Activated CD4-positive, alpha-beta T cell treated with anti-CD3 and anti-CD28 coated beads, Interleukin-2, Interleukin-4, amounts not matched to agents 100 ng/mL and 50 ng/mL, durations not matched to agents 16 hours and 8 hours (primary cell): ENCODE measurements at places on chromosomes 12 and 14.
A peak's percentile ranks its signal among the peaks of the same experiment; 100 is the strongest.

GRCh38 chr14:36021030-36021422 lies 155.5 kb downstream of the PTCSC3 start:
- peak; percentile 43 for DNase-seq

- no peak for DNase-seq
Observed at GRCh38 chr12:29212682-29213403, 63.8 kb downstream of the FAR2 start.

DNA sequence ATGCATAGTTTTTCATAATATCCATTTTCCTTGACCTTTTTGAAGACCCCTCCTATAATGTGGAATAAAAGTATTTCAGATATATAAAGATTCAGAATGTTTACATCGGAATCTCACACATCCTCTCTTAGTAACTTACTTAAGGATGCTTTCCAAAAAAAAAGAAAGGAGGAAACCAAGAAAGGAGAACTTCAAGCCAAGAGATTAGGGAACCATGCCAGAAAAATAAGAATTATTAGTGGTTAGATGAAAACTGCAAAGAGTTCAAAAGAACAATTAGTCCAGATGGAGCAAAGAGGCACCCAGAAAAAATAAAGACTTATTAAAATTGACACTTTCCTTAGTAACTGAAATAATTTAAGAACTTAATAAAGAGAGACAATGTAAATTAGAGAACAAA lies 179.2 kb downstream of the DUSP6 start:
- no peak for DNase-seq

DNA sequence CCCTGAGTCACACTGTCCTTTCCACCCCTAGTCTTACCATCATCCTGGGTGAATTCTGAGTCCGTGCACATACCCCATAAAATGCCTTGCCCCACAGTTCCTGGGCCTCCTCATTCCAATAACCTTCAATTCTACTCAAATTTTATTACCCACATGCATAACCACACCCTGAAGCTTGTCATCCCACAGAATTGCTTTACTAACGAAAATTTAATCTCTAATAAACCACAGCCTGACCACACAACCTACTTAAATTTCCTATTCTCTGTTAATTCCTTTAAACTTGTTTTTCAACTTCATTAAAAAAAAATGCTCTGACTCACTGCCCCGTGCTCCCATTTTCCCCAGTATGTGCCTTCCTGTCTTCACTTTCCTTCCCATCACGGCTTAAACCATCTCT lies 205.9 kb downstream of the PHLDA1 start:
- no peak for DNase-seq

- DNase-seq: no peak
Observed at GRCh38 chr12:100184549-100185145, 16.0 kb upstream of the ACTR6 start.

- no peak for DNase-seq
Observed at GRCh38 chr14:76331328-76332011, 44.5 kb upstream of the ESRRB start.

DNA sequence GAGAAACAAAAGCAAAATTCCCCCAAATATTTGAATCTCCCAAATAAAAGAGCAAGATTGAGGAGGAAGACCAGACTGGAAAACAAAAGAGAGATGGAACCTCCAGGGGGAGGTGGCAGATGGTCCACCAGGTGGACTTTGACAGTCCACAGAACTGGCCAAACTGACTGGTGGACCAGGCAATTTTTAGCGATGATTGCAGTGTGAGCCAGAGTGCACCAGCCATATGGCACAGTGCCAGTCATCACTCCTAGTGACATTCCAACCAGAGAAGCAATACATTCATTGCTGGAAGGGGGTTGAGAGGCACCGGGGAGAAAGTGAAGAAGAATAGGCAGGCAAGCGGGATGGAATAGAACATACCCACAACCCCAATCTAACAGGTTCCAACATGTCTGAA lies 182.9 kb downstream of the EXOC5 start:
- DNase-seq: no peak

GRCh38 chr14:72810201-72810600 lies 83.7 kb downstream of the DPF3 start:
- peak; percentile 57 for DNase-seq

- no peak for DNase-seq
Observed at GRCh38 chr14:32762886-32763285, 175.8 kb upstream of the NPAS3 start.

GRCh38 chr12:101945369-101946232 lies 68.2 kb downstream of the DRAM1 start:
- DNase-seq: no peak

DNA sequence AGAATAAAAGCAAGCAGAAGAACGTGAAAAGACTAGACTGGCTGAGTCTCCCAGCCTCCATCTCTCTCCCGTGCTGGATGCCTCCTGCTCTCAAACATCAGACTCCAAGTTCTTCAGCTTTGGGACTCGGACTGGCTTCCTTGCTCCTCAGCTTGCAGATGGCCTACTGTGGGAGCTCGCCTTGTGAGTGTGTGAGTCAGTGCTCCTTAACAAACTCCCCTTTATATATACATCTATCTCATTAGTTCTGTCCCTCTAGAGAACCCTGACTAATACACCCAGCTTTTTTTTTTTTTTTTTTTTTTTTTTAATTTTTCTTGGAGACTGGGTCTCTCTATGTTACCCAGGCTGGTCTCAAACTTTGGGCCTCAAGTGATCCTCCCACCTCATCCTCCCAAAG lies 46.9 kb downstream of the ACTN1 start:
- no peak for DNase-seq

DNA sequence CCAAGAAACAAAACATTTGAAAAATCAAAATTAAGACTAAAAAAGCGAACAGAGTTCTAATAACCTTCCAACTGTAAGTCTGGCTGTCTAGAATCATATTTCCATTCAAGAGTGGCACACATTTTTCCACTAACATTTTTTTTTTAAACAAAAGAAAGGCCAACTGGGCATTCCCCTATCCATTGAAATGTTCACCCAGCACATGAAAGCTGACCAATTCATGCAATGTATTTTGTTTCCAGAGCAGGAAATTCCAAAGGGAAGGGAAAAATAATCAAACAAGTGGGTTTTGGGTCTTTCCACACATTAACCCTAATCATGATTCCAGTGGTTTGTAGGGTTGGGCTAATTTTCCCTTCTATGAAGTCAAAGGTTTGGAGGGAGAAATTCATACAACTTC lies 206.5 kb downstream of the CALM1 start:
- DNase-seq: no peak

DNA sequence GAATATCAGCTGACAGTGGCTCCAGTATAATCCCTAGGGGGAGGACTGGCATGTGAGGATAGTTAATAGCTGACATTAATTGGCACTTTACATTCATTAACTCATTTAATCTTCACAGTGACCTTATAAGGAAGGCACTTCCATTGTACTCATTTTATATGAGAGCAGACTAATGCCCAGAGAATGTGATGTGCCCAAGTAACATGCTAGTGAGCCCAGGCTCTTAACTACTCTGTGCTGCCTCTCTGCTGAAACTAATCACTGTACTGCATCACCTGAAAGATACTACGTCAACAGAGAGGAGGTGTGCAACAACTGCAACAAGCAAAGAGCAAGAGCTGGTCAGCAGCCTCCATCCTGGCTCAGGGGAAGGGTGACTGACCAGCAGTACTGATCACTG lies 40.1 kb downstream of the GALNT4 start:
- DNase-seq: no peak

DNA sequence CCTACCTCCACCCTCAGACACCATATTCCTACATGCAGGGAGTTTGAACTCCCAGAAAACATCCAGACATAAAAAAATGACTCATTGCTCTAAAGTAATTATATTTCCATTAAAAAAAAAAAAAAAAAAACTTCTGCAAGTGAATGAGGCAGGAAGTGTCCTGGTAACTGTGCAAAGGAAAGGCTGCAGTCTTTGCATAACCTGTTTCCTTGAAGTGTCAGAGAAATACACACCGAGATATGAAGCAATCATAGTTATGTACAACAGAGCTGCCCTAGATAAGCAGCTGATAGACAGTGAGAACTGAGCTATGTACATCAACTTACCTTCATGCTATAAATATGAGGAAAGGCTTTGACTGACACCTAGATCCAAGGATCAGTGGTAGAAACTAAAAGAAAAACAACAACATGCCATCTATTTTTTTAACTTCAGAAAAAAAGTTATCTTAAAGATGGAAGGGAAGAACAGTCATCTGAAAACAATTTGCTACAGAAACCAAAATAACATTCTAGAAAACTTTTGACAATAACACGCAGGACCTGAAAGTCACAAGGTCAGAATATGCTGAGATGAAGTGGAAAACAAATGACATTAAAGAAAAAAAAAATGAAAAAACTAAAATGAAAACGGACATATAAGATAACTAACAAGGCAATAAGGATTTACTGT lies 263.2 kb downstream of the SEC23A start:
- no peak for DNase-seq

GRCh38 chr14:99183716-99184115 lies 88.3 kb downstream of the BCL11B start:
- no peak for DNase-seq

DNA sequence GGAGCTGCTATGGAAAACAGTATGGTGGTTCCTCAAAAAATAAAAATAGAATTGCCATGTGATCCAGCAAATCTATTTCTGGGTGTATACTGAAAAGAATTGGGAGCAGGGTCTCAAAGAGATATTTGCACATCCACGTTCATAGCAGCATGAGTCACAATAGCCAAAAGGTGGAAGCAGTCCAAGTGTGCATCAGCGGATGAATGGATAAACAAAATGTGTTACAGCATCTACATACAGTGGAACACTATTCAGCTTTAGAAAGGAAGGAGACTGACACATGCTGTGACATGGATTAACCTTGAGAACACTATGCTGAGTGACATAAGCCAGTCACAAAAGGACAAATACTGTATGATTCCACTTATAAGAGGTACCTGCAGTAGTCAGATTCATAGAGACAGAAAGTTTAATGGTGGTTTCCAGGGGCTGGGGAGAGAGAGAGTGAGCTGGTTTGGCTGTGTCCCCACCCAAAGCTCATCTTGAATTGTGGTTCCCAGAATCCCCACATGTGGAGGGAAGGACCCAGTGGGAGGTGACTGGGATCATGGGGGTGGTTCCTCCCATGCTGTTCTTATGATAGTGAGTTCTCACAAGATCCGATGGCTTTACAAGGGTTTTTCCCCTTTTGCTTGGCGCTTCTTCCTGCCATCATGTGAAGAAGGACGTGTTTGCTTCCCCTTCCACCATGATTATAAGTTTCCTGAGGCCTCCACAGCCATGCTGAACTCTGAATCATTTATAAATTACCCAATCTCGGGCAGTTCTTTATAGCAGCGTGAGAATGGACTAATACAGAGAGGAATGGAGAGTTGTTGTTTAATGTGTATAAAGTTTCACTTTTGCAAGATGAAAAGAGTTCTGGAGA lies 17.6 kb upstream of the TBC1D30 start:
- no peak for DNase-seq

DNA sequence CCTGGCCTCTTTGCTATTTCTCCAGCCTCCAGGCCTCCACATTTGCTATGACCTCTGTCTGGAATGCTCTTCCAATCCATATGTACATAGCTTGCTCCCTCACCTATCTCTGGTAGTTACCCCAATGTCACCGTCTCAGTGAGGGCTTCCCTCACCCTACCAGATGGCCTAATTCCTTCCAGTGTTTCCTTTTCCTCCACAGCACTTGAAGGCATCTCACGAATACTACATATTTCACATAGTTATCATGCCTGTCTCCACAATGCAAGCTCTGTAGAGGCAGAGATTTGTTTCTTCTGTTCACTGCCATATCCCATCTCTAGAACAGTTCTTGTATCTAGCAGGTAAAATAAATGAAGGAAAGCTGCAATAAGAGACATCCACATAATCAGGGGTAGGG lies 21.3 kb upstream of the HSP90B1 start:
- no peak for DNase-seq

DNA sequence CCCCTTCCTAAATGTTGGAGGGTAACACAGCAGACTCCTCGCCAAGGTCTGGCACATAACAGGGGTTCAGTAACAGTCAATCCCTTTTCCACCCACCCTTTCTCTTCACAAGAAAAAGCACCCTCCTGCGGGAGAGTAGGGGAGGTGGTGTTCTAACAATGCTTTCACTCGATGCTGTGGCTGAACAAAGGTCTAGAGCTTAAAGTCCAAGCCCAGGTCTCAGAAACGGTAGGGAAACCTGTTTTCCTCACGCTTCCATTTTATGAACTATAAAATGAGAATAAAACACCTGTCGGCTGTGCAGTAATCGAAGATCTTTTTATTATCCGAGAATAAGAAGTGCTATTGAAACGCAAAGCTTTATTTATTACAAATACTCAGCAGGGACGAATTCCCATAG lies 20.9 kb upstream of the CACNA2D4 start:
- DNase-seq: no peak

GRCh38 chr12:110006115-110006514 lies 6.9 kb downstream of the ANKRD13A start:
- DNase-seq: no peak

DNA sequence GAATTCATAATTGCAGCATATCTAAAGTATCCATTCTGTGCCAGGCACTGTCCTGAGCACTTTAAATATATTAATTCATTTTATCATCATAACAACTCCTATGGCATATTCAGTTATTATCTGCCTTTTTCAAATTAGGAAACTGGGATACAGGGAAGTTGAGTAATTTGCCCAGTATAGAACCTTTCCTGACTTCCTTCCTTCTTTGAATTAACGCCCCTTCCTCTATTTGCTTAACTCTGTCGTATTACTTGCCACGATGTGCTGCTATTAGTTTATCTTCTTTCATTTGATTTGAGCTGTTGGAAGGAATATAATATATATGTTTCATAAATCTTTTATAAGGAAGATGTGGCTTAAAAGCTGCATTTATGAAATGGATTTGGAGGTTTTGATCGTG lies 25.4 kb upstream of the FAM177A1 start:
- no peak for DNase-seq

DNA sequence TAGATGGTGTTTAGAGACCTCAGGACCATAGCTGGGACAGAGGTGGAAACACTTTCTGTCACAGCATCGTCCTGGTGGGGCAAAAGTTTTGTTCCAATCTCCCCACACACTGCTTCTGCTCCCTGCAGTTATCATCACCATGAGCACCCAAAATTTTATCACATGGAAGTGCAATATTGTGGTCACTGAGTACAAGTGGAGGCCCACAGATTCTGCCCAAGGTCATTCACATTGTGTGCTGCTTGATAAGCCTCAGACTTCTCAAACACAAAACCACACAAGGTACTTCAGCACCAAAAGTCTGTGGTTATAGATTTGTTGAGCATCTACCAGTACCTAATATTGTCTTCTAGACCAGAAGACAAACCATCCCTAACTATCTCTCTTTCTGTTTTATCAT lies 554 bp upstream of the KRT77 start:
- no peak for DNase-seq

GRCh38 chr12:71641390-71641789 lies 22.3 kb downstream of the ZFC3H1 start:
- DNase-seq: no peak

GRCh38 chr12:96075560-96075959 lies 40.2 kb upstream of the LTA4H start:
- DNase-seq: no peak

GRCh38 chr12:67659292-67659691 lies 10.7 kb downstream of the DYRK2 start:
- no peak for DNase-seq
